ENCODE measurements at places on chromosomes 1 and 21.

DNA sequence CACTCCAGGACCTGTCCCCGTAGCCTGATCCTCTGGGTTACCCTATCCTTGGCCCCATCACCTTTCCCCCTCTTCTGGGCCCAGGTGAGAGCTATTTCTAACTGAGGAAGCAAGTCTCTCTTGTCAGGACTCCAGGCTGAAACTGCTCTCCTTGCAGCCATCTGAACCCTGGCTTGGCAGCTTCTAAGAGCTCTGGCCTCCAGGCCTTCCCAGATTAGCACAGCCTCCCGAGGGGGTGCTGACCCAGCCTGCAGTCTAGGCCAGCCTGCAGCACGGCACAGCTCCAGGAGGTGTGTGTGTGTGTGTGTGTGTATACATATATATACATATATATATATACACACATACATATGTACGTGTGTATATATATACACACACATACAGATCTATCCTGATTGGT lies 17.4 kb downstream of the CACNA1S start:
- DNase-seq: no peak

GRCh38 chr1:95230768-95231191 lies 3.2 kb upstream of the RWDD3 start:
- DNase-seq: no peak

DNA sequence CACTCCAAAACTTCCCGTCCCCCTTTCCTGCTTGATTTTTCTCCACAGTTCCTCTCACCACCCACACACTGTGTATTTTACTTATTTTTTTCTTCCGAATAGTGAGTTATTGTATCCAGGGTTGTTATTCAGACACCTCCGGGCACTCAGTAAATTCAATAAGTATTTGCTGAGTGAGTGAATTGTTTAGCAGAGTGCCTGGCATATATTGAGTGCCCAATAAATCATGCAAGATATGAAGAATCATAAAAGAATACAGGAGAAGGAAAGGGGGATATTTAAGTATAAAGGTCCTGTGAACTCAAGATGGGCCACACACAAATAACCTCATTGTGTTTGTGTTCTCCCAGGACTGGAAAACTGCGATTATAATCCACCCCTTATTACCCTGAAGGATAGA lies 139.9 kb downstream of the GALNT2 start:
- DNase-seq: no peak

GRCh38 chr1:235317168-235317567 lies 10.8 kb downstream of the ARID4B start:
- no peak for DNase-seq

DNA sequence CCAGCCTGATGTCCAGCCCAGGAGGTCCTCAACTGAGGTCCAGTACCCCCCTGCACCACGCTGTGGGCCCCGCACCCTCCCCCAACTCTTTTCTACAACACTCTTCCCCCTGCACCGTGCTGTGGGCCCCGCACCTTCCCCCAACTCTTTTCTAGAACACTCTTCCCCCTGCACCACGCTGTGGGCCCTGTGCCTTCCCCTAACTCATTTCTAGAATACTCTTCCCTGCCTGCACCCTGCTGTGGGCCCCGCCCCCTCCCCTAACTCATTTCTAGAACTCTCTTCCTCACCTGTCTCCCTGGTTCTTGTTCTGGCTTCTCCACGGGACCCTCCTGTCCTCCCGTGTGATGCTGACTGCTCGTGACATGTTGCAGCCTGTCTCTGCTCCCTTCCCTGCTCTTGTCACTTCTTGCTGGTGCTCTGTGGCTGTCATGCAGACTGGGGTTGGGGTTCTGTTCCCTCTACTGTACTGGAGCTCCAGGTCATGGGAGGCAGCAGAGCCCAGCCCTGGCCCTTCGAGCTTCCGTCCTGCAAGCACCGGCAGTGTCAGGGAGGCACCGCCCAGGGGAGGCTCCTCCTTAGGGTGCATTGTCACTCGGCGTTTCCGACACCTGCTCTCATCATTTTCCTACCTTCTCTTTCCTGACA lies 160.1 kb upstream of the COL6A1 start:
- no peak for DNase-seq

- DNase-seq: peak; percentile 83
Measured at GRCh38 chr1:162497723-162498495, at the start of gene UHMK1. UHMK1 (plus strand) TSS chr1:162497818; CDS start chr1:162498001, 183 bp downstream.

GRCh38 chr1:4395158-4395557 lies 259.3 kb upstream of the AJAP1 start:
- DNase-seq: no peak

GRCh38 chr1:145707183-145707867 lies at the start of gene PDZK1:
PDZK1 (minus strand) TSS chr1:145707368; CDS start chr1:145688021, 19,347 bp downstream.
- DNase-seq: no peak

GRCh38 chr1:177487481-177487880 lies 316.7 kb downstream of the BRINP2 start:
- no peak for DNase-seq

- no peak for DNase-seq
Measured at GRCh38 chr1:205519541-205520131, 15.2 kb downstream of the CDK18 start.

DNA sequence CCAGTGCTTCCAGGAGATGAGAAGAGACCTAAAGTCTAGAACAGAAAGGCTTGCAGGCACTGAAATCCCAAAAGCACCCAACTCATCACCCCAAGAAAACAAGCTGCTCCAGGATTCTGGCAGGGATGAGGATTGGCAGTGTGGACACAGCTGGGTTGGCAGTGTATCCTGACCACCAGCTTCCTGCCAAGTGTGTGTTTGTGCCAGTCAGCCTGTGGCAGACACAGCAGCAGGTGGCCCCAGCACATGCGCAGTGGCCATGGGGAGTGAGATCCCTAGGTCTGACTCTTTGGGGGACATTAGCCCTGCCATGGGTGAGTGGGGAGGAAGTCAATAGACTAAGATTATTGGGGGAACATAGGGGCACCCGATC lies 8.7 kb upstream of the SNAPIN start:
- DNase-seq: no peak

GRCh38 chr1:5430911-5431697 lies 561.1 kb downstream of the NPHP4 start:
- DNase-seq: no peak

GRCh38 chr1:30768830-30769718 lies 11.5 kb upstream of the LAPTM5 start:
- no peak for DNase-seq

GRCh38 chr1:34771573-34772371 lies 9.2 kb upstream of the GJB3 start:
- DNase-seq: no peak

DNA sequence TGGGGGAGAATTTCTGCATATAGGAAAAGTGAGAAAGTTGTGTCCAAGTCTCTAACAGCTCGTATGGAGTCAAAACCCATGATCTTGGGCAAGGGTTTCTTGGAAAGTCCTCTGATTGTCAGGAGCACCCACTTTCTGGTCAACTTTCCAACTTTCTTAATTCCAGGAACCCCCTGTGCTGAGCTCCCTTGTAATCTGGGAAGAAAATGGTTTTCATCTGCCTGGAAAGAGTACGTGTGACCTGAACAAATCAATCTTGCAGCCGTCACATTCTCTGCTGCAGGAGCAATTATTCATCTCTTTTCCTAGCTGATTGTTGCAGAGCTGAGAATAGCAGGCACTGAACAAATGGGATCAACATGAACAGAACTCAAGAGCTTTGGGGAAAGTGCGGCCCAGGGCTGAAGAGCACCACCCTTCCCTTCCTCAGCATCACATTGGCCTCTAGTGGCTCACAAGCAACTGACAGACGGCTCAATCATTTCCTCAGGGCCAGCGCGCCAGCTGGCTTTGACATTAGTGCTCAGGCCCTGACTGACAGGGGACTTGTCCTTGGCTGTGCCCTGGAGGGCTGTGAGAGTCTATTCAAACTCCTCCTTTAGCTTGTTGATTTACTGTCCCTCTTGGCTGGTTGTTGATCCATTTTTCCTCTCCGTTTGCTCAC lies 295.2 kb downstream of the HLX start:
- no peak for DNase-seq

- DNase-seq: peak; percentile 58
Measured at GRCh38 chr21:31772674-31773555, 41.0 kb upstream of the SCAF4 start.

DNA sequence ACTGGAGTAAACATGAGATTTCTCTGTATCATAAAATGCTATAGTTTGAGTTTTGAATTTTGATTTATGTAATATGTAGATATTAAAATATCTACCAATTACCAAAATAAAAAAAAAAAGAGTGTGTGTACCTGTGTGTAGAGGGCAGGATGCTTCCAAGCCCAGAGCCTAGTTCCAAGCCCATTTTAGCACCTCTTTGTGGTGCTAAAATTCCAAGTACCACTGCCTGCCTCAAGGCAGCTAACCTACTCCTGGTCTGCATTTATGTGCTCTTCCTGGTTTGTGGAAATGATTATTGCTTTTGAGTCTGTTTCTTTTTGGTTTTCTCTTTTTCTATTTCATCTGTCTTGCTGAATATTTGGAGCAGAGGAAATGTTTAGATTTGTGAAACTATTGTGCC lies 8.7 kb upstream of the POU2F1 start:
- no peak for DNase-seq

GRCh38 chr1:201376464-201377374 lies 761 bp downstream of the TNNT2 start:
- DNase-seq: no peak

DNA sequence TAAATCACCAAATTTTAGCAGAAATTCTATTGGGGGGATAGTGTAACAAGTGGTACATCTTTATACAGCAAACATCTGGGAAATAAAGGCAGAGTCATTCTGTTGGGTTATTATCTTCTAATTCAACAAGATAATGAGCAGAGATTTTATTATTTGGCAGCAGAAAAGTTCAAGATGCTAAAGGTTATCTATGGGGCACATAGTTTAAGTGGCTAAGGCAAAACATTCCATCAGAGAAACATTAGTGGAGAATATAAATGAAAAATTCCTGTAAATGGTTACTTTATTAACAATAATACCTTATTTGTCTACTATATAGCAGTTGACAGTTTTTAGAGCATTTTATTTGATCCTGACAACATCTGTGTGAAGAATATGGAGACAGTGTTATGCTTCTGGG lies 815.7 kb downstream of the NCAM2 start:
- DNase-seq: no peak

DNA sequence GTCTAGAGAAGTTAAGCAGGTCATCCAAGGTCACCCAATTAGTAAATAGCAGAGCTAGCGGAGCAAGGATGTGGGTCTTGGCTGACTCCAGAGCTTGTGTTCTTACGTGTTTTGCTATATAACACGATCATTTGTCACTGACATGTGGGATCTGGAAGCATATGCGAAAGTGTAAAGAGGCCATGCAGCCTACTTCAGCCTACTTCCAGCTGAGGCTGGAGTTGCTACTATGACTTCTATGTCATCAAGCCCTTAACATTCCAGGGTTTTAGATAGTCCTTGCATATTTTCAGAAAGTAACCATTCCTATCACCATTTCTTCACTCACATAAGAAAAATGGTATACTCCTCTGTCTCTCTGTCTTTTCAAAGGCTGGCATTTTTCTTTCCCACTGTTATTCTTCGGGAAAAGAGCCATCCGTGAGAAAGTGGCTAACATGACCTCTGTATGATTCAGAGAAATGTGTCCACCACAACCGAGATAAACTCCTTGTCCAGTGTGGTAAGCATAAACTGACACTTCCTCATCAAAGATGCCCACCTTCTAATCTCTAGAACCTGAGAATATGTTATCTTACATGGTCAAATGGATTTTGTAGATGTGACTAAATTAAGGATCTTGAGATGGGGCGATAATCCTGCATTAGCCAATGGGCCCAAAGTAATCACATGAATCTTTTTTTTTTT lies 24.0 kb upstream of the ABL2 start:
- DNase-seq: no peak

DNA sequence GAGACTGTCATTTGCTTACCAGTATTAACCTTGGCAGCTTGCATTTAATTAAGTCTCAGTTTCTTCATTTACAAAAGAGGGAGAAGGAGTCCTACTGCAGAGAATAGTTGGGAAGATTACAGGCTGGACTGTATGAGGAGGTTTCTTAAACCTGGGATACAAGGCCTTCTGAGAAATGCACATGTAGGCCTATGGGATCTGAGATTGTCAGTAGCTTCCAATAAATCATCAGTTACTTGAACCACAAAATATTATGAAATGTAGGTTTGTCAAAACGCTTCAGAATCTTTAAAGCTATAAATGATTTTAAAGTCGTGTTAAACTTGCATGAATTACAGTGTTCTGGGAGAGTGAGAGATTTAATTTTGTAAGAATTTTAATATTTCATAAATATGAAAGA lies 69.6 kb downstream of the NRIP1 start:
- DNase-seq: no peak

DNA sequence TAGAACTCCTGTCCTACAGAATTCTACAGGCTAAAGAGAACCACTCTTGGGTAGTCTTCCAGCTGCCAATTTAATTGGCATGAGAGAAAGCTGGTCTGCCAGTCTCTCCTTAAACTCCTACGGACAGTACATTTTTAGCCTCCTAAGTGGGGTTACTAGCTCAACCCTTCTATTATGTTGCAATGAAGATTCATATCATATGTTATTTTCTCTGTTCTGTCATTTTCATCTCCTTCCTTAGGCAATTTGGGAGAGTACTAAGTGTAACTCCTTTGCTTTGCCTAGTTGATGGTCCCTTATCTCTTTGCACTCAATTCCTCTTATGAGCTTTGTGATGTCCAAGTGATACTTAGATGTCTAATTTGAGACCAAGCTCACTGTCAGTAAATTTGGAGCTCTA lies 14.0 kb downstream of the GNAT2 start:
- DNase-seq: no peak

DNA sequence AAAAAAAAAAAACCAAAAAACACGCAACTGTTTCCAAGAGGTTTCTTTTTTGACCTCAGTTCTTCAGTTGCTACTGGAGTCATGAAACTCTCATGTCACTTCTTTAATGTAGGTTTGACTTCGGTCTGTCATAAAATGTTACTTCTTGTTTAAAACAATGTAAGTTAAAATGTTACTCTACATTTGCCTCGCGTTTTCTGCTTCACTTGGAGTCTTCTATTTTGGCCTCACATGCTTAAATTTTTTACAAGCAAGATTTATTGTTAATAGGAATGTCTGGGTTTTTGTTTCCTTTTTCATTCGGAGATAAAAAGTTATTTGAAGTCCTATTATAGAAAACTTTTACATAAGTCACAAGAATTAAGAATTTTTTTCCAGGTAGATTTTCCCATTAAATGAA lies 880.2 kb downstream of the LTN1 start:
- DNase-seq: no peak

DNA sequence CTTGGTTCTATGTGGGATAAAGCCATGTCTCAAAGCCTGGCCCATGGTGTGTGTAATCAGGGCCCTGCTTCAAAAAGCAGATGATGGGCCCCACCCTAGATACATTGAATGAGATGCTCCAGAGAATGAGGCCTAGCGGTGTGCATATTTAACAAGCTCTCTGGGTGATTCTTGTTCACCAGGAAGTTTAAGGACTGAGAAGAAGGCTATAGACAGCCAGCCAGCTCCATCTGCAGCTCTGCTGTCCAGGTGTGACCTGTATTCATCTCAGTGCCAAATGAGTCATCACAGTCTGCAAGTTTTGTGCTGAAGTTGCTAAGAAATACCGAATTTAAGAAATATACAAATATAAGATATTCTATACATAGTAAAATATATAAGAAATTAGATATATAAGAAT lies 182.0 kb upstream of the RUNX1 start:
- no peak for DNase-seq

- no peak for DNase-seq
Measured at GRCh38 chr1:44790968-44791801, 3.2 kb upstream of the BEST4 start.

All from SIG-M5 (cell line).